Type B pancreatic cell (in vitro differentiated cells): ENCODE measurements at places on chromosomes 1 and 21. TPM values are rescaled to one million over a fixed set of nuclear protein-coding genes. Genes with fewer than 3 reads are reported as not detected.

TMEM200B gene
- total RNA-seq: 4.5 and 8.3 TPM in 2 replicates

LCE2C gene
- not detected in 2 replicates for total RNA-seq

GRCh38 chr1:205504311-205505075 is at the start of gene CDK18:
Gene CDK18, plus strand, starts transcription at chr1:205504669. Its CDS starts 18,499 bp downstream, at chr1:205523168.
- no peak for DNase-seq
- H3K27ac ChIP-seq: no peak within 1 kb of the TSS
- no peaks in the 10 kb centered on the region for H3K27me3 ChIP-seq
- H3K4me3 ChIP-seq: peak within 1 kb of the TSS; percentile 90
- peaks cover 36% of the 10 kb centered on the region for H3K4me1 ChIP-seq

GRCh38 chr1:10900251-10900651 is 103.8 kb upstream of the CASZ1 start:
- no peaks in the 10 kb centered on the region for H3K27me3 ChIP-seq
- peaks cover 31% of the 10 kb centered on the region for H3K4me1 ChIP-seq
- H3K4me3 ChIP-seq: no peak overlapping the region
- H3K36me3 ChIP-seq: no peaks in the 10 kb centered on the region

DNA sequence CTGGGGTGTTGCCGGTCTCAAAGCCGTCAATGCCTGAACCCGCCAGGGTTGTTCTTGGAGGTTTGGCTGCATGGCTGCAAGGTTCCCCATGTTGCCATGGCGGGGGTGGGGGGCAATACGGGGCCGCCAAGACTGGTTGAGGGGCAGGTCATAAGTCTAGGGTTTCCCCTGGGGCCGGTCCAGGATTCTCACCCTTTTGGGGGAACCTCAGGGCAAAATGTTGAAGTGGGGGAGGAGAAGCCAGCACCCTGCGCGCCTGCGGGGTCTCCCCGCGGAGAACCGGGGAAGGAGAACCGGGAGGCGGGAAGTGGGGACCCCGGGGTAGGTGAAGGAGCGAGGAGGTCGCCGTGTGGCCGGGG is 401 bp upstream of the ARHGEF10L start:
- peak overlapping the region; percentile 77 for H3K27ac ChIP-seq
- peaks cover 25% of the 10 kb centered on the region for H3K4me1 ChIP-seq
- H3K27me3 ChIP-seq: no peaks in the 10 kb centered on the region
- no peaks in the 10 kb centered on the region for H3K36me3 ChIP-seq
- peak overlapping the region; percentile 85 for H3K4me3 ChIP-seq
- no peak for DNase-seq

GRCh38 chr1:61699911-61700851 is 24.8 kb downstream of the TM2D1 start:
- H3K4me1 ChIP-seq: peaks cover 4% of the 10 kb centered on the region
- no peaks in the 10 kb centered on the region for H3K27me3 ChIP-seq
- H3K27ac ChIP-seq: peak overlapping the region; percentile 6
- peaks cover 45% of the 10 kb centered on the region for H3K36me3 ChIP-seq
- DNase-seq: no peak
